ENCODE measurements at places on chromosomes 2 and 18.
A peak's percentile ranks its signal among the peaks of the same experiment; 100 is the strongest.

- peak; percentile 41 for DNase-seq
Observed at GRCh38 chr2:88187038-88187676, 17.0 kb downstream of the THNSL2 start.

GRCh38 chr2:216838151-216838550 lies 21.7 kb downstream of the TNP1 start:
- no peak for DNase-seq

DNA sequence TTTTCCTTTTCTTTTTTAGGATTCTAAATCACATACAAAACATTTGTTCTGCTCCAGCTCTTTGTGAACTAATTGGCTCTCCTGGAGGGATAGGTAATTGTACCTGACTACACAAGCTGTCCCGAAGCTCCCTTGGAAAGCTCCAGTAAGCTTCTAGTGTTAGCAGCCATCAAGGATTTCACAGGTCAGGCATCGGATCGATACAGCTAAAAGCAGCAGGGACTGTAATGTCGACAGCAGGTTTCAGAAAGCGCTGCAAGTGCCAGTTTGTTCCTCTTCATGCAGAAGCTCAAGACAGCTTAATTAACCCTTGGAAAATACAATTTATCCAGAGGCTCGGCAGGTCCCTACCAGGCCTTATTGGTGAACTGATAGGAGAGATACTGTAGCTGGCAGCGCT lies 87.2 kb upstream of the VRK2 start:
- DNase-seq = no peak

DNA sequence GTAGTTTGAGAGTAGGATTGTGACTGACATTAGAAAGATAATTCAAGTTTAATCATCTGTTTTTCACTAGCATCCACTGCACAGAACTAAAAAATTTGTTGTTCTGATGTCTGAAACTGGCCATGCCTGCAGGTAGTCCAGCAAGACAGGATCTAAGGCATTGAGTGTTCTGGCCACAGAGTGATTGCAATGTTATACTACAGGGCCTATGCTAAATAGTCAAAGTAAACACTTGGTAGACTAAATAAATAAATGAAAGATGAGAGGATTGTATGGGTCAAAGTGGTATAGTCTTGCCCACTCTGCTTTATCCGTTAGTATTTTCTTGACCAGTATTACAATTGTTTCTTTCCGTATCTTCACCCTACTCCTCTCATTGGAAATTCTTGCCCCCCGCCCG lies 27.6 kb upstream of the FANCL start:
- DNase-seq = no peak

- no peak for DNase-seq
Observed at GRCh38 chr2:164221473-164221872, 399.8 kb downstream of the GRB14 start.

GRCh38 chr2:69453475-69454129 lies 16.4 kb upstream of the NFU1 start:
- no peak for DNase-seq

GRCh38 chr2:46304635-46305034 lies 7.4 kb downstream of the EPAS1 start:
- no peak for DNase-seq

DNA sequence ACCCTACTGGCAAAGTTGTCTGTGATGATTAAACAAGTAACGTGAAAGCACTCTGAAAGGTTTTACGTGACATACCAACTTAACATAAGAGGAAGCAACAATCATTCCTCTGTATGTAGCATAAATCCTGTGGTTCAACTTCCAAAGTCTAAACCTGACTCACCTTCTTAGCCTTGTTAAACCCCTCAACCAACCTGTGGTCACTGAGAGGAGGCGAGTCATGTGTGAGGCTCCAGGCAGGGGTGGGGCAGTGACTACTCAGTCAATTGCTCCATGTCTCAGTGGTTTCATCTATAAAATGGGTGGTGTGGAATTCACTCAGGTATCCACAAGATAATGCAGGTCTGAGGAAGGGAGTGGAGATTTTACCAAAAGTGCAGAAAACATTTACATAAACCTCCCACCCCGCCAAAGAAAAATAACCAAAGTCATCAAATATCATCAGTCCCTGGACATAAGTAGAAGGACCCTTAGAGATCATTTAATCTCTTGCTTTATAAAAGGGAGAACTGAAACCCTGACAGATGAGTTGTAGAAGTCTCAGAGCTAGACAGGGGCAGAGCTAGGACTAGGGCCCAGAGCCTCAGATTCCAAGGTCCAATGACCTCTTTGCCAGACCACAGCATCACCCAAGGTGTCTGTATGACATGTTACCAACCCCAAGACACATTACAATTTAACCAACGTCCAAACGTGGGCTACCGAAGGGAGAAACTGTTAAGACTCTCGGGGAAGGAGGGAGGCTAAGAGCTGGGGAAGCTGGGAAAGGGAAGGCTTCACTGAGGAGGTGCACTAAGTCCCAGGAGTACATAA lies 3.7 kb upstream of the PCBP1 start:
- no peak for DNase-seq

GRCh38 chr2:26454561-26455001 lies 23.3 kb downstream of the OTOF start:
- DNase-seq = no peak

DNA sequence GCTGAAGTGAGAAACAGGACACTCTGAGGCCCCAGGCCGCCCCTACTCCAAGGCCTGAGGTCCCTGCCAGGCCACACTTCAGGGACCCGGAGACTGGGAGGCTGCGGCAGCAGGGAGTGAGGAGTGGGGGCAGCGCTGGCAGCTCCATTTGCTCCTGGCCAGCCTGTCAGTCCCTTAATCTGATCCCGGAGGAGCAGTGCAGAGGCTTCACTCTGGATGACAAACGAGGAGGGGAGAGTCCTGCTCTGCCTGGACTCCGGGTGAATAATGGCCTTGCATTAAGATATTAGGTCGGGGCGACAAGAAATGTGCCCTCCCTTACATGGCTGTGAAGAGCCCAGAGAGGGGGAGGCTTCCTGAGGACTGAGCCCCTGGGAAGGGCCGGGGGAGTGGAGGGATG lies 14.3 kb upstream of the PRSS56 start:
- no peak for DNase-seq

GRCh38 chr18:76484749-76485387 lies 10.2 kb downstream of the ZNF516 start:
- no peak for DNase-seq

GRCh38 chr2:217223222-217223930 lies 363.5 kb upstream of the TNP1 start:
- no peak for DNase-seq

GRCh38 chr2:234469972-234470371 lies 26.9 kb downstream of the ARL4C start:
- DNase-seq = no peak

- DNase-seq = no peak
Observed at GRCh38 chr2:238082827-238083226, 17.3 kb upstream of the ESPNL start.

DNA sequence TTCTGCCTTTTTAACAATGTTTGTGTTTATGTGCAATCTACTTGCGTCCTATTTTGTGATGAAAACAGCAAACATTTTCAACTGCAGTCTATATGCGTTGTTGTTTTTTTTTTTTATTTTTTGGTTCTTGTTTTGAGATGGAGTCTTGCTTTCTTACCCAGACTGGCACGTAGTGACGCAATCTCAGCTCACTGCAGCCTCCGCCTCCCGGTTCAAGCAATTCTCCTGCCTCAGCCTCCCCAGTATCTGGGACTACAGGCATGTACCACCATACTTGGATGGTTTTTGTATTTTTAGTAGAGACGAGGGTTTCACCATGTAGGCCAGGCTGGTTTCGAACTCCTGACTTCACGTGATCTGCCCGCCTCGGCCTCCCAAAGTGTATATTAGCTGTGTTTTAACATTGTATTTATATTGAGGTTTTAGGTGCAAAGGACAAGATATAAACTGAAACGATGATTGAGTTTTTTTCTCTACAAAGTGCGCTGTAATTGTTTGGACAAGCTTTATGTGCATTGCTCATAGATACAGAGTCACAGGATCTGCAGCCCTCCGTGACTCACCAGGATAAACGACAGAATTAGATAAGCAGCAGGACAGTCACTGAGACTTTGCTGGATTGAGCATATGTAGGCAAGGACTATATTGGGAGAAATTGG lies 17.4 kb downstream of the CDH7 start:
- DNase-seq = no peak

DNA sequence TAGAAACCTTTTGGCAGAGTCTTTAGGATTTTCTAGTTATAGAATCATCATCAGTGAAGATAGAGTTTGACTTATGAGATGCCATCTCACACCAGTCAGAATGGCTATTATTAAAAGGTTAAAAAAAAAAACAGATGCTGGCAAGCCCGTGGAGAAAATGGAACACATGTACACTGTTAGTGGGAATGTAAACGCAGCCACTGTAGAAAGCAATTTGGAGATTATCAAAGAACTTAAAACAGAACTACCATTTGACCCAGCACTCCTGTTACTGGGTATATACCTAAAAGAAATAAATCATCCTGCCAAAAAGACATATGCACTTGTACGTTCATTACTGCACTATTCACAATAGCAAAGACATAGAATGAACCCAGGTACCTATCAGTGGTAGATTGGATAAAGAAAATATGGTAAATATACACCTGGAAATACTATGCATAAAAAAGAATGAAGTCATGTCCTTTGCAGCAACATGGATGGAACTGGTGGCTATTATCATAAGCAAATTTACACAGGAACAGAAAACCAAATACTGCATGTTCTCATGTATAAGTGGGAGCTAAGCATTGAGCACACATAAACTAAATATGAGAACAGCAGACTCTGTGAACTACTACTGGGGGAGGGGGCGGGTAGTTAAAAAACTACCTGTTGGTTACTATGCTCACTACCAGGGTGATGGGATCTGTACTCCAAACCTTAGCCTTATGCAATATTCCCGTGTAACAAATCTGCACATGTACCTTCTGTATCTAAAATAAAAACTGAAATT lies 279.0 kb downstream of the KIAA1328 start:
- no peak for DNase-seq

GRCh38 chr18:76457475-76457874 lies 37.6 kb downstream of the ZNF516 start:
- DNase-seq = no peak

- no peak for DNase-seq
Observed at GRCh38 chr18:58806826-58807714, 57.6 kb upstream of the ZNF532 start.

All from thymus (tissue), 14 donors.